Smooth muscle cell of the umbilical artery (primary cell): ENCODE measurements at places on chromosomes 7 and 10. TPM values are rescaled to one million over a fixed set of nuclear protein-coding genes. Genes with fewer than 3 reads are reported as not detected.

The ZC3HAV1L gene
- total RNA-seq: 17.5 and 20.2 TPM in 2 replicates

The GRID2IP gene
- total RNA-seq: not detected in 2 replicates

The ABCB4 gene
- 0.14 and 0.30 TPM in 2 replicates for total RNA-seq

The EVX1 gene
- 0.09 TPM in 1 of 2 replicates, not detected in the other for total RNA-seq

The ZNF239 gene
- total RNA-seq: 7.1 and 10.2 TPM in 2 replicates

The PIK3CG gene
- not detected in 2 replicates for total RNA-seq

The EGR2 gene
- total RNA-seq: 2.3 and 4.8 TPM in 2 replicates

The CTAGE6 gene
- 0.89 and 1.3 TPM in 2 replicates for total RNA-seq

The PLCE1 gene
- total RNA-seq: 0.59 and 1.1 TPM in 2 replicates

The STEAP1 gene
- 12.5 and 20.5 TPM in 2 replicates for total RNA-seq

The CAV1 gene
- total RNA-seq: 57.0 and 517 TPM in 2 replicates

The SPDYE6 gene
- not detected in 2 replicates for total RNA-seq

The NRF1 gene
- total RNA-seq: 9.8 and 14.3 TPM in 2 replicates

The MNX1 gene
- not detected in 2 replicates for total RNA-seq

The HKDC1 gene
- 0.59 and 1.9 TPM in 2 replicates for total RNA-seq
